Activated naive CD8-positive, alpha-beta T cell treated with anti-CD3 and anti-CD28 coated beads for 36 hours (primary cell): ENCODE measurements at places on chromosomes 4 and X.

DNA sequence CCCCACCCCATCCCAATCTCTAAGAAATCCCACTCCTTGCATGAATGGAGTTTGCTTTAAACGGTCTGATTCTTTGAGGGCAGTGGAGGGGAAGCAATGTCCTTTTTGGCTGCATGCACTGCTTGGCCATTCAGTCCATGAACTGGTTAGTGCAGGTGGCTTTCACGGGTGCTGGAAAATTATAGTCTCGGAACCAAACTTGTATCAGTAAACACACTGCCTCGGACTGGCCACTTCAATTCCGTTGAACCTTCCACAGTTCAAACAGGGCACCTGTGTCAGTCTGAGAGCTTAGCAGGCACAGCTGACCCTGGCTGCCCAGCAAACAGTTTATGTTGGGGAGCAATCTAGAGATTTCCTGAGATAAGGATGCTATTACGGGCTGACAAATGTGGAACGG, 255.6 kb downstream of the DHX15 start:
- DNase-seq: no peak

DNA sequence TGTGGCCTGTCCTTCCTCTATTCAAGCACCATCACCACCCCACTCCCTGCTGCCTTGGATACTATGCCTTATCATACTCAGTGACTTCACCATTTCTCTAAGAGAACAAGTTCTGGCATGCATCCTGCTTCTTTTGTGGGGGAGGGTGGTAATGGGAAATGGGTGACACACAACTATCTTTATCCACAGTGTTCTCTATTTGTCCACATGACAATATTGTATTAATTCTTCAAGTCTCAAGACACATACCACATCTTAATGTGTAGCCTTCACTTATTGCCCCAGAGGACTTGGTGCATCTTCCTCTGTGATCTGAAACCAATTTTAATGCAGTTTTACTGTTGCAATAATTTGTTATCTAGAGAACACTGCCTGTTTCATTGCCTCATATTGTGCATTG, 29.3 kb upstream of the UGT2B7 start:
- no peak for DNase-seq

DNA sequence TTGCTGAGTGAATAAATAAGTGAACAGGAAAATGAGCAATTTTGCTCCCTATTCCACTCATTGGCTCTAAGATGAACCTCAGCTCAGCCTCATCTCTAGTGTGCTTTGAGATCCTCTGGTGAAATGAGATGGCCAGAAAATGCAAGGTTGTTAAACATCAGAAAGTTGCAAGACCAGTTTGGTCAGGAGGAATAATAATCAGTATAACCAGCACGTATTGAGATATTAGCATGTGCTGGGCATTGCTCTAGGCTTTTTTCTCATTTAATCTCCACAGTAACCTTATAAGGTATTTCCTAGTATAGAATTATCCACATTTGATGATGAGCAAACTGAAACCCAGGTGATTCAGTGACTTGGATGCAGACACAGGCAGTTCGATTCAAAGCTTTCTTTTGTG, 110.5 kb upstream of the PAK3 start:
- no peak for DNase-seq

- DNase-seq: no peak
These were observed 10.3 kb downstream of the PLCXD1 start for GRCh38 chrX:291411-291901.

- no peak for DNase-seq
These were observed 63.4 kb upstream of the MAB21L2 start for GRCh38 chr4:150518559-150518958.

DNA sequence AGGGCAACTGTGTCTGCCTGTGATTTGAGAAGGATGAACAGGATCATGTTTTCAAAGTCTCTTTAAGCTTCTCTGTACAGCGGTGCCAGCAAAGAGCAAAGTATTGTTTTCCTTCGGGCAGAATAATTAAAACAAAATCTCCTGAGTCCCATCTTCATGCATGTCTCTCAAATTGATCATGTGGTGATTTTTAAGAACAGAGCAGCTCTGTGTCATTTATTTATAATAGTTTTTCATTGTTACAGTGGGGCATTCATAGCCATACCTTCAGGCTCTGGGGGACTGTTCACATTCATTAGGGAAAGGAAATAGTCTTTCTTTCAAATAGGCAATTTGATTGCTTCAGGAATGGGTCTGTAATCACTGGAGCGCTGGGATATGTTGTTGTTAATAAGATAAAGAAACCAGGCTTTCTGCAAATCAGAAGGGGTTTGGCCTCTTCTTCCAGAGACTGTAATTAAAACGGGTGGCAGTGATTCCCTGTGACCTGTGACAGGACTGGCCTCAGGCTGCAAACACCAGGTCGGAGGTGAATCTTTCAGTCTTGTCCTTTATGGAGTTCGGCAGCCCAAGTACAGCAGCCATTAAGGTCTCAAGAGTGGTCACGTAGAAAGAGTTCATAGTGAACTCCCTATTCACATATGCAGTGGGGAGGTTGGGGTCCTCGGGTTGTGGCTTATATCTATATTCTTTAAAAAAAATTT, 29.3 kb upstream of the CBR4 start:
- DNase-seq: no peak

DNA sequence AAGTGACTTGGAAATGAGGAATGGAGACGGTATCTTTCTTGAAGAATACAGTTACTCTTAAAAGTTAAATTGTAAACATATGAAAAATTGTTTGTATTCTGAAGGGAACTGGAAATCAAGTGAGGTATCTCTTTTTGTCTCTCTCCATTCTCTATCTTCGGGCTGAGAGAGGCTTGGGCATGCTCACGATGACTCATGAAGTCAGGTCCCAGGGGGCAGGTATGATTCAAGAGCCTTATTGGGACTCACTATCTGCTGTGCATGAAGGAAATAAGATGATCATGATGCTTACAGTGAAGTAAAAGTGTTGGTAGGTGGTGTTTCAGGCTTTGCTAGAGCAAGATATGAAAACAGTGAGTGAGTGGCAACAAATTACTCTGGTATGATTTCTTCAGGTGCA, 200.4 kb upstream of the PITX2 start:
- no peak for DNase-seq

DNA sequence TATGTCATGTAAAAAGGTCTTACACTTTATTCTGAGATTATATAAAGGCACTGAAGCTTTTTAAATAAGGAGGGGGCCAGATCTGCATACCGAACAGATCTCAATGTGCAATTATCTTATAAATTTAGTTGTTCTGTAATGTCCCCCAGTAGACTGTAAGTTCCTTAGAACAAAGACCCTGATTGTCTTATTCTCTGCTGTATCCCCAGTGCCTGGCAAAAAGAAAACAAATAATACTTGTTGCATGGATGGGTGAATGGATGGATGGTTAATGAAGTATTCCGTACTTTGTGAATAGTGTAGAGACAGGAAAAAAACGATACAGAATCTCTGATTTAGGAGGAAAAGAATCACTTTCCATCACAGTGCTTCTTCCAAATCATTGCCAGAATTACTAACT, 141.5 kb downstream of the CHM start:
- DNase-seq: no peak

DNA sequence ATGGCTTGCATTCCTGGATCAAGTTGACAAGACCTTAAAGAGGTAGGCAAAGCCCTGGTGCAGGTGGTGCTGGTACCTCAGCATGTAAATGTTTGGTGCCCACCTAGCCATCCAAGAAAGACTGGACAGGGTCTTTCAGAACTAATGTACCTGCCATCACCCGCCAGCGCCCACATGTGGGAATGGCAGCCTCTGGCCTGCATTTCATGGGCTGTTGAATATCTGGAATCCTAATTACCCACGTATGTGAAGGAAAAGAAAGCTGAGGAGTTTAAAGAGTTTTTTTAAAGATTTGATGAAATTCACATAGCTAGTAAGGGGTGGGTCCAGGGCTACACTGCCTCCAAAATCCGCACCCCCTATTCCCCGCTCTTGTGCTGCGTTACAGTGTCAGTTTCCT, 8.6 kb upstream of the CCDC149 start:
- DNase-seq: no peak

GRCh38 chr4:48602763-48603162, 112.7 kb downstream of the ZAR1 start:
- DNase-seq: no peak

GRCh38 chr4:74056858-74057562, 18.5 kb upstream of the CXCL3 start:
- no peak for DNase-seq

DNA sequence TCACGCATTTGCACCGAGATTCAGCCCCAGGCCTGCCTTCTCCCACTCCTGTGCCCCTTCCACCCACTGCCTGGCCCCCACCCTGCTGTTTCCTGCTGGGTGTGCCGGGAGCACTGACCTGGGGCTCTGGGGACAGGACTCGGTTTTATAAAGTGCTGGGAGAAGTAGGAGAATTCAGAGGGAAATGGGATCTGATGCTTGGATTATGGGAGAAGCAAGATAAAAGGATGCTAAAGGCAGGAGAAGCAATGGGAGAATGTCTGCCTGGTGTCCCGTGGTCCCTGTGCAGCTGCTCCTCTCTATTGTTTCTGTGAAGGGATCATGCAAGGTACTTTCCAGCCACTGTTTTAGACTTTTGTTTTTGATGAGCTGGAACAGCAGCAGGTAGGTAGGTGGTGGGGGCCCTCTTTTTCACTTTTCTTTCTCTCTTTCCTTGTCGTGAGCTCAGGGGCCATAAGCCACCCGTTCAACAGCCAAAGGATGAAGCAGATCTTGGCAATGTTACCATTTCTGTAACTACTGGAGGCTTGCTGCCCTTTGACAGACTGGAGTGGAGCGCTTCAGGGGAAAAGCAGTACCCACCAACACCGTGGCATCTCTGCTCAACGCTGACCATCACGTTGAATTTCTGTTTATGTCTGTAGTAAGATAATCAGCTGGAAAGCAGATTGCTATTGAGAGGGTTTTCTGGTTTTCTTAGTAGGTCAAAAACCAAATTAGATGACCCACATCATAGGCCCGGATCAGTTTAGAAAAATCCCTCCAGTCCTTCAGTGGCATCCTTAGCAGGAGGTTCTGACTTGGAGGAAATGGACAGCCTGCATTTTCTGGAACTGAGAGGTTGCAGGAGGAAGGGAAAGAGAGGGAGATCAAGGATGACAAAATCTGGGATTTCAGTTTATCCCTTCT, 63.8 kb upstream of the ENPP6 start:
- DNase-seq: peak; percentile 33

DNA sequence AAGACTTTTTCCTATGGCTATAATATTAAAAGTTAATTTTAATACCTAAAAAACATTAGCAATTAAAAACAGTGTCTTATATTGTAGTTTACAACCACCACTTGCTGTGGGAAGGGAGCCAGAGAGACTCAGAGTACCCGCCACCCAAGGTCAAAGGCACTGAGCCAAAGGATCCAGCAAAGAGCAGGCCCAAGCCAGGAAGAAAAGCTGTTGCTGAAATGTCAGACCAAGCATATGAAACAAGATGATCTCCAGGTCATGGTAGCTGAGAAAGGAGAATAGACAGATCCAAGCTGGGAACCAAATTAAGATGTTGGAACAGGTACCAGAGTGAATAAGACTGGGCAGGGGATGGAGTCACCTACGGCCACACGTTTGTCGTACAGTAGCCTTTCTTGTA, 18.8 kb upstream of the ATOH1 start:
- DNase-seq: no peak

DNA sequence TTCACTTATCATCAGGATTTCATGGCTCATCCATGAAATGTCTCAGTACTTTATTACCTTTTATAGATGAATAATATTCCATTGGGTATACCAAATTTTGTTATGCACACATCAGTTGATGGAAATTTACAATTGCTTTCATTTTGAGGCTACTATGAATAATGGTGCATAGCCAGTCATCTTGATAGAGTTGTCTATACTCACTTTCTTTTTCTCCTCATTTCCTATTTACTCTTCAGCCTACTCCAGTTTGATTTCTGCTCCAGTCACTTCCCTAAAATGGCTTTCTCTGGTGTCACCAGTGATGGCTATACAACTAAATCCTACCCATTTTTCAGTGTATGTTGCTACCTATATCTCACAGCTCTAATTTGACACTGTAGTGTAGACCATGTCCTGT, 743.5 kb upstream of the MAGEB2 start:
- DNase-seq: no peak

DNA sequence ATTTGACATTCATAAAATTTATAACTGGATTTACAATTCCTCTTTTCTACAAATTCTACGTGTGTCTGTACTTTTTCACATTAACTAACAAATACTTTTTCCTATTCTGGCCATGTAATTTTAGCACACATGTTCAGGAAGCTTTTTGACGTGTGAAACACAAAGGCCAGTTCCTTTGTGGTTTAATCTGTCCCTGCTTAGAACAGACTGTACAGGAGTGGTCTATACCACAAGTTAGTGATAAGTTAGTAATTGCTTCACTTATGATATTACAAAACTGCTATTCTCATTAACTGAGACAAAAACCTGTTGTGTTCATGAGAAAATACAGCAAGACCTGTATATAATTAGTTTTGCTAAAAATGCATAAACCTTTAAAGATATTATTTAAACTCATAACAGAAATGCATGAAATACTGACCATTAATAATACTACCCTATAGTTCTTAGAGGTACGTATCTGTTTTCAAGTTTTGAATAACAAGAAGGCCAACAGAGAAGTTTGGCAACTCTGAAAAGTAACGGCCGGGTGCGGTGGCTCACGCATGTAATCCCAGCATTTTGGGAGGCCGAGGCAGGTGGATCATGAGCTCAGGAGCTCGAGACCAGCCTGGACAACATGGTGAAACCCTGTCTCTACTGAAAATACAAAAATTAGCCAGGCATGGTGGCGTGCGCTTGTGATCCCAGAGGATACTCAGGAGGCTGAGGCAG, 13.7 kb upstream of the AREG start:
- DNase-seq: no peak

DNA sequence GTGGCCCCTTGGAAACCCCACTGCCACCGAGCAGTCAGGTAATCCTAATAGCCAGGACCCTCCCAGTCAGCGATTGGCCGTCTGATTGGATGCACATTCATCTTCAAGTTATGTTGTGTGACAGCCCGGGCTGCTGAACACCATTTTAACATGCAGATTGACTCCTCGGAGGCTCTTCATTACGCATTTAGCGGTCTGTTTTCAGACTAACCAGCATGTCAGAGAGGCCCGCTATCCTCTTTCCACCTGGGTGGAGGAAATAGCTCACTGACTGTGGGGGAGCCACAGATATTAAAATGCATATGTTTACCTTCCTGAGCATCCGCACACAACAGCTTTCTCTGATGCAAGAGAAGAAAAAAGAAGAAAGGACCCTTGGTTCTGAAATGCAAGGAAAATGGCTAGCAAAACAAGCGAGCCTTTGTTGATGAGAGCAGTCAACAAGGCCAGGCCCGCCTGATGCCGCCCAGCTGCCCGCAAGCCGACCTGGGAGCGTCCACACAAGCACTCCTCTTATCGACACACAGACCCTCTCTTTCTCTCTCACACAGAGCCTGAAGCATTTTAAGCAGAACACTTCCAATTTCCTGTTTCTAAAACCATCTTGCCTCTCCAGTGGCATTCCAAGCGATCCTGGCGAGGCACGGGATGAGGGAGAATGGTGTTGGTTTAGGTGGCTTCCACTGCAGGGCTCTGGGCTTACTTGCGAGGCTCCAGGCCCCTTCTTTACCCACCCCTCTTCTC, 118.3 kb downstream of the MGST2 start:
- no peak for DNase-seq
